T-helper 17 cell (primary cell): ENCODE measurements at places on chromosomes 1 and 21. TPM values are rescaled to one million over a fixed set of nuclear protein-coding genes. Genes with fewer than 3 reads are reported as not detected.

Gene WNT3A
- total RNA-seq, result not detected

Gene ETNK2
- total RNA-seq, result 12.7 TPM

Gene ST6GALNAC3
- total RNA-seq, result 0.87 TPM

Gene CSF1
- total RNA-seq, result 20.3 TPM

Gene ADPRS
- total RNA-seq, result 17.0 TPM

Gene ADGRL4
- not detected for total RNA-seq

DNA sequence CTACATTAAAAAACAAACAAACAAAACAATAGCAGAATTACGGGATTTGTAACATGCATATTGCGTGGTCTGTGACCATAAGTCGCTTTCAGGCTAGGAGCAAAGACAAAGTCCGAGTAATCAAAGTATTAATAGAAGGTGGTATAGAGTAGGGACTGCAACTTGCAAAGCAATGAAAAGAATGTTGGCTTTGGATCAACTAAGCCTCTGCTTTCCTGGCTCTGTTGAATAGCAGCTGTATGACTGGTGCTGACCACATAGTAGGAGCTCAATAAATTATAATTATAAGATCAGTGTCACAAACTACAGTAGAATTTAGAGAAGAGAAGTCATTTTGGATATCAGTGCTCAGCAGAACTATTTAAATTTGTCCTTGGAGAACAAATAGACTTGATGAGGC lies 586.4 kb downstream of the DPYD start:
- no peak overlapping the region for H3K4me3 ChIP-seq
- H3K27me3 ChIP-seq, result no peaks in the 10 kb centered on the region
- DNase-seq, result no peak

GRCh38 chr1:198499588-198499987 lies 40.9 kb downstream of the ATP6V1G3 start:
- peaks cover 2% of the 10 kb centered on the region for H3K4me1 ChIP-seq
- H3K4me3 ChIP-seq, result no peak overlapping the region
- DNase-seq, result no peak
- H3K36me3 ChIP-seq, result peaks cover 3% of the 10 kb centered on the region
- H3K27ac ChIP-seq, result no peak overlapping the region
- H3K27me3 ChIP-seq, result no peaks in the 10 kb centered on the region

DNA sequence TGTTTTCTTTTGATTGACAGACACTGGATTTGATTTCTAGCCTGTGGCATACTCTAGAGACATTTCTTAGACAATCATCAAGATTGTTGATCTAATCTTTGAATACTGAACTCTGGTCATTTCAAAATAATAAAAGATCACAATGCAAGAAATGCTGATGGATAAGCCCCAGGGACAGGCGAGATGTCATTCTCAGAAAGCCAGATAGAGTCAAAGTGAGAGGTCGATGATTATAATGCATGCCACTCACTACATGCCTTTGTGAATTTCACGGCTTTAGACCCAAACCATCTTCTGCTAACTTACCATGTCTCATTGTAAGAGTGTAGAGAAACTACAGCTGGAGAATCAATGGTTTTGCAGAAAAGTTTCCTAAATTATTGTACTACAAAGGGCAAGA lies 257.1 kb downstream of the DYRK1A start:
- no peaks in the 10 kb centered on the region for H3K4me1 ChIP-seq
- peaks cover 28% of the 10 kb centered on the region for H3K27me3 ChIP-seq
- H3K4me3 ChIP-seq, result no peak overlapping the region
- no peak for DNase-seq
- no peaks in the 10 kb centered on the region for H3K36me3 ChIP-seq
- H3K27ac ChIP-seq, result no peak overlapping the region

- H3K27ac ChIP-seq, result no peak overlapping the region
- no peak for DNase-seq
- H3K27me3 ChIP-seq, result no peaks in the 10 kb centered on the region
- no peaks in the 10 kb centered on the region for H3K36me3 ChIP-seq
- H3K4me3 ChIP-seq, result no peak overlapping the region
- H3K4me1 ChIP-seq, result peaks cover 23% of the 10 kb centered on the region
Measured at GRCh38 chr1:87451229-87451920, 122.7 kb downstream of the LMO4 start.

DNA sequence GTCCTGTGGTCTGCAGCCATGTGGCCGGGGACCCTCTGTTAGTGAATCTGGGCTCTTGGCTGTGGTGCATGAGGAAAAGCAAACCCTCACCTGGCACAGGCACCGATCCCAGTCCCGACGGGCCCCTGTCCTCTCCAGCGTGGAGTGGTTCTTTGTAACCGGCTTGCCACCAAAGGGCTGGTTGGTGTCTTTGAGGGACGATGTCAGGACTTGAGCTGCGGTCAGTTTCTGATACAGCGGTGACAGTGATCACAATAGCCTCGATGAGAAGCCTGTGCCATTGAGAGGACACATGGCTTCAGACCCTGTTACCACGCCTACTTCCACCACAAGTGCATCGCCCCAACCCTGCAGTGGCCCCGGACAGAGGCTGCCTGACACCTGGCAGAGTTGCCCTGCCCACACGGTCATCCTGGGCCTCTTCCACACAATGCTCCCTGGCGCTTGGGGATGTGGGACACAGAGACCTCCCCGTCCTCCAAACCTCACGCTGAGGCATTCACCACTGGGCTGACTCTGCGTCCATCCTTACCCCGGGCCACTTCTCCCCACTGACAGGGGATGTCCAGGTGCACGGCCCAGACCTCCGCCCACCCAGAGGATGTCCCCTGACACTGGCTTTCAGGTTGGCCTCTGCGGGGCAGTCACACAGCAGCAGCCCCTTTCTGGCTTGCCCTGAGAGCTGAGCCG lies 18.8 kb upstream of the ACTRT2 start:
- H3K36me3 ChIP-seq, result no peaks in the 10 kb centered on the region
- H3K27ac ChIP-seq, result no peak overlapping the region
- H3K27me3 ChIP-seq, result peaks cover 41% of the 10 kb centered on the region
- H3K4me1 ChIP-seq, result no peaks in the 10 kb centered on the region
- no peak overlapping the region for H3K4me3 ChIP-seq

DNA sequence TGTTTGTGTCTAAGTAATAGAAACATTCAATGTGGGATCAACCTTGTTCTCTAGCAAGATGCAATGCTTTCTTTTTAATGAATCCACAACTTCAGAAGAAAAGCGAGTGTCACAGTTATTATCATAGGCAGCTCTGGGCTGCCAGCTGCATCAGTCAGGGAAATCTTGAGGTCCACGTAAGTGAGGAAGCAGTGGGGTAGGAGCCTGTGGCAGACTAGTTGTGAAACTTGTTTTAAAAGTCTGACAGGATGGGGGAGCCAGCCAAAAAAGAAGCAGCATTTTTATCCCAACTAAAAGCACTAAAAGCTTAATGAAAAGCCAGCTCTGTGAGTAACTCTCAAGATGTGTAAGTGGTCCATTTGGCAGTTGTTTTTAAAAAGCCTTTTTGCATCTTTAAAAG lies 113.1 kb downstream of the ZNF326 start:
- no peaks in the 10 kb centered on the region for H3K36me3 ChIP-seq
- H3K27me3 ChIP-seq, result peaks cover 46% of the 10 kb centered on the region
- no peak overlapping the region for H3K27ac ChIP-seq
- no peak for DNase-seq
- no peaks in the 10 kb centered on the region for H3K4me1 ChIP-seq

DNA sequence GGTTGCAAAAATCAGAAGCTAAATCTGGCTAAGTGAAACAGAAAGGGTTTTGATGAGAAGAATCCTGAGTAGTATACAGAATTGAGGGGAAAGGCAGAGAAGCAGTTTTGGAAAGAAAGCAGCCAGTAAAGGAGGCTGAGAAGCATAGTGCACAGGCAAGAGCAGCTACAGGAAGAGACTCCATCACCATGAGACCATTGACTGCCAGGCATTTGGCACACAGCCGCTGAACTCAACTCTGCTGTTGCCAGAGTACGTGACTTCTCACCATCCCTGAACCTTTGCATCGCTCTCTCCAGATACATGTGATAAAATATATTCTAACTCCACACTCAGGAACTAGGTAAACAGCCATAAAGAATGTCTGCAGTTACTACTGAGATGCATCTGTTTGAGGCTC lies 128.3 kb upstream of the C1orf21 start:
- H3K4me1 ChIP-seq, result no peaks in the 10 kb centered on the region
- no peak overlapping the region for H3K4me3 ChIP-seq
- no peak for DNase-seq
- H3K27ac ChIP-seq, result no peak overlapping the region
- no peaks in the 10 kb centered on the region for H3K36me3 ChIP-seq

DNA sequence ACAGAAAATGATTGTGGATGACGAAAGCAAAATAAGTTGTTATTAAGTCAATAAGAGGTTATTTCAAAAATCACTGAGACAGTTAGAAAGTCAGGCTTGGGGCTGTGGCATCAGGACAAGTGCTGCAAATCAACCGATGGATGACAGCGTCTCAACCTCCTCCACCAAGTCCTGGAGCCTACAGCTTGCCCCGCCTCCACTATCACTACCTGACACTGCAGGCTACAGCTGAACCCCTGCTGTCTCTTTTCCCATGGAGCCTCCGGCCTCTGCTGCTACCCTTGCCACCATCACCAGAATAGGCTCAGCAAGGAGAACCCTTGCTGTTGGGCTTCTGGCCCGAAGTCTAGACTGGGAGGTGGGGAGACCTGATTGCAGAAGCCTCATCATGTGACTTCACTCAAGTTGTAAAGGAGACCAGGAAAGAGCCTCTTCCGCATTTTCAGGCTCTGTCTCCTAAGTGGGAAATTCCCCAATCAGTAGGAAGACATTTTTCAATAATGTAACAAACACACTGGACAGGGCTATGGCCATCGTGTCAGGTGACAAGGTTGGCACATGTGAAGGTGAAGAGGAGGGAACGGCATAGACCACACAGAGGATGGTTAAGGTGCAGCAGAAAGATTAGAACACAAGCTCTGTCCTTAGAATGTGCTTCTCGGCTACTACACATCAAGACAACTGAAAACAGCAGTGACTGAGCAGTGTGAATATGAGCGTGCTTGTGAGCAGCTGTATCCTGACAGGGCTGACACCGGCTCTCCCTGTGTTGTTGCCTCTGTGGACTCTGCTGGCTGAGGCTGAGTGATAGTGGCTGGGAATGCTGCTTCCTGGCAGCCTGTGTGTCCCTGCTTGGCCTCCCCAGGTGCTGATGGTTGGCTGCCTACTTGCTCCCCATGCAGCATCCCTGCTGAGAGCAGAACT lies 660.7 kb downstream of the PTPRU start:
- H3K27ac ChIP-seq, result no peak overlapping the region
- no peak for DNase-seq
- peaks cover 8% of the 10 kb centered on the region for H3K36me3 ChIP-seq
- H3K27me3 ChIP-seq, result peaks cover 74% of the 10 kb centered on the region

DNA sequence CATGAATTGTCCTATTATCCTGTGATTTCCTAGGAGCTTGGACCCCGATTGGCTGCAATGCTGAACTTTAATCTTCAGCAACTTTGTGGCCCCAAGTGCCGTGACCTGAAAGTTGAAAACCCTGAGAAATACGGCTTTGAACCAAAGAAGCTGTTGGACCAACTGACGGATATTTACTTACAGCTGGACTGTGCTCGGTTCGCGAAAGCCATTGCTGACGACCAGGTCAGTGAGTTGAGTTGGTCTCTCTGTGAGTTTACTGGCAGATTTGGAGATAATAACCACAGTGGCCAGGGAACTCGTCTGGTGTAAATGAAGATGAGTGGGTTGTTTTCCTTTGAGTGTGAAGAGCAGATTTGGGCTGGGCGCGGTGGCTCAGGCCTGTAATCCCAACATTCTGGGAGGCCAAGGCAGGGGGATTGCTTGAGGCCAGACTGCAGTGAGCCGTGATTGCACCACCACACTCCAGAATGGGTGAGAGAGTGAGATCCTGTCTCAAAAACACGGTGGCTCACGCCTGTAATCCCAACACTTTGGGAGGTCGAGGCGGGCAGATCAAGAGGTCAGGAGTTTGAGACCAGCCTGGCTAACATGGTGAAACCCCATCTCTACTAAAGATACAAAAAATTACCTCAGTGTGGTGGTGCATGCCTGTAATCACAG lies 39.1 kb upstream of the KIF1B start:
- no peak for DNase-seq
- peaks cover 9% of the 10 kb centered on the region for H3K36me3 ChIP-seq
- peaks cover 19% of the 10 kb centered on the region for H3K4me1 ChIP-seq
- H3K27ac ChIP-seq, result peak overlapping the region; percentile 81
- no peak overlapping the region for H3K4me3 ChIP-seq

GRCh38 chr1:235867903-235868469 lies 1.3 kb upstream of the LYST start:
- peaks cover 5% of the 10 kb centered on the region for H3K36me3 ChIP-seq
- peak overlapping the region; percentile 98 for H3K4me3 ChIP-seq
- H3K4me1 ChIP-seq, result peaks cover 42% of the 10 kb centered on the region

DNA sequence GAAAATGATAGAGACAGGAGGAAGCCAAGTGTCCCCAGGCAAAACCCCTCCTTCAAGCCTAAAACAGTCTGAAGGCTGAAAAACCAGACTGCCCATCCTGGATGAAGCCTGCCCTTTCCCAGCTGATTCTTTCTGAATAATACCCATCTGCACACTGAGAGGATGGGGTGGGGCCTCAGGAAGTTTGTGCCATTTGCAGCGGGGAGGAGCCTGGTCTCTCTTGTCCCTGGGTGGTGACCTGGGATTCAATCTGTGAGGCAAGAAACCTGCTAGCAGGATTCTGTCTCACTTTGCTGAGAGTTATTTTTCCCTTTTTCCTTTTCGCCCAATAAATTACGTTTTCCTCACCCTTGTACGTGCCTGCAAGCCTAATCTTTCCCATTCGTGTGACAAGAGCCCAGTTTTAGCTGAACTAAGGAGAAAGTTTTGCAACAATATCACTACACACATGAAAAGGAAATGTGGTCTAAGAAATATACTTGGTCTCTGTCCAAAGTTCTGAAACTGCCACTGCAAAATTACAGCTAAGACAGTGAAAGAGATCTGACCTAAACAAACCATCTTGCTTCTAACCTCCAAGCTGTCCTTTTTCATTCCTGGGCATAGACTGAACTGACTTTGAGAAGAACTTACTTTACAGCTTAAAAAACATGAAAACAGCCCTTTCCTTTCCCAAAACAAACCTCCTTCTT lies 105.0 kb downstream of the COP1 start:
- H3K4me1 ChIP-seq, result no peaks in the 10 kb centered on the region
- no peak for DNase-seq
- no peaks in the 10 kb centered on the region for H3K27me3 ChIP-seq
- H3K27ac ChIP-seq, result no peak overlapping the region
- H3K4me3 ChIP-seq, result no peak overlapping the region

DNA sequence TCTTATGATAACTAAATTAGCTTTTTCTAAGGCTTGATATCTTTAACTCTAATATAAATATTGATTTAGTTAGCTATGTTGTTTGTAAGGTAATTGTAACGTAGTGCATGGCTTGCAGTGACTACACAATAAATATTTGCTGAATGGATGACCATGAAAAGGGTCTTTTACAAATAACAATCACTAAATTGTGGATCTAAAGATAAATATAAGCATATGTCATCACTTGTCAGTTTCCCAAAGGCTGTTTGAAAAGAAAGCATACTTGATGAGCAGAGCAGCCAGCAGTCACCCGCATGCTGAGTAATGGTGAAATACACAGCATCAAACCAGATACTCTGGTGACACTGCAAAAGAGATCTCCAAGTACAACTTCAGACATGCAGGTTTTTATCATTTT lies 92.5 kb upstream of the FMN2 start:
- no peak for DNase-seq
- peaks cover 61% of the 10 kb centered on the region for H3K27me3 ChIP-seq
- no peak overlapping the region for H3K27ac ChIP-seq
